AML-193 (cell line): ENCODE measurements at places on chromosomes 6 and 20.

- DNase-seq, result no peak
These were observed 74.9 kb downstream of the ZDHHC14 start for GRCh38 chr6:157455731-157456523.

- no peak for DNase-seq
These were observed 159.1 kb upstream of the PDE7B start for GRCh38 chr6:135692426-135692825.

DNA sequence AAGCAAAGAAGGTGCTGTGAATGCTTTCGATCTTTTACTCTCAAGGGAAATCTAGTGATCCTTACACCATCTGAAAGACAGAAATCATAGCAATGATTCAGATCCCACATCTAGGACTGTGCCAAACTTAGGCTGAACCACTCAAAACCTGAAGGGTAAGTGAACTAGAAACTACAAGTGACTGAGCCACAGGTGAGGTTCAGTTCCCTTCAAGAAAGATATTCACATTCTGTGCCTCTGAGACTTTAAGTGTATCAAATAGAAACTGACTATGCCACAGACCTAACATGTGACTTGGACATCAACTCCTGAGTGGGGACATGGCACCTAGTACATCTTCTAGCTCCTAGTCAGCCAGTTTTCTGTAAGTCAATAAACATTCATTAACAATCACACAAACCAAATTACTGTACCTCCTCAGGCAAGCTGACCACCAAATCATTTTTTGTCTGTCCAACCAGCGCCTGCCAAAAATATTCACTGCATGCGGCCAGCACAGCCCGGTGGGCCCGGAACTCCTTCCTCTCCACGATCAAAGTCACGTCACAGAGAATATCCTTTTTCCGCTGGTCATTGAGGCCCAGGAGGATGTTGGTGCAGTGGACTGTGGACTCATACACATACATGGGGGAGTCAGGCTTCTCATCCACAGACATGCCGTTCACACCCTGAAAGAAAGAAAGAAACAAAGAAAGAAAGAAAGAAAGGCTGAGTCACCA is 114.1 kb downstream of the GJA10 start:
- DNase-seq, result no peak

GRCh38 chr6:97876711-97877110 is 593.7 kb upstream of the MMS22L start:
- DNase-seq, result no peak

DNA sequence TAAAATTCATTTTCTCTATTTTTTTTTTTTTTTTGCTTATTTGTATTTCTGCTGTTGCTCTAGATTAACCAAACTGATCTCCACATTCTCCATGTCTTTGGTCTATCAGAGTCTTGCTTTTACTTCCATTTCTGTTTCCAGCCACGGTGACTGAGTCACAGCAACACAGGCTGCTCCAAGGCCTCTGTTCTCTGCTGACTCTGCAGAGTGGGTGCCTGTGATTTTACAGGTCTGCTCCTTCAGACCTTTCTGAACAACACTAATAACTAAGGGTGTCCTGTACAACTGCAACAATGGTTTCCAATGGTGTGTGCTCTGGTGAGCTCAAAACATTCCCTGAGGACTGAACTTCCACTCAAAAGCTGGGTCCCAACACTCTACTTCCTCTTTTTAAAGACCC is 102.3 kb upstream of the BMP2 start:
- no peak for DNase-seq

GRCh38 chr6:128000363-128000762 is 99.5 kb upstream of the THEMIS start:
- no peak for DNase-seq

- no peak for DNase-seq
These were observed 284.2 kb downstream of the LRFN2 start for GRCh38 chr6:40302856-40303454.

- peak; percentile 71 for DNase-seq
These were observed 22.5 kb downstream of the HFE start for GRCh38 chr6:26109772-26110171.

DNA sequence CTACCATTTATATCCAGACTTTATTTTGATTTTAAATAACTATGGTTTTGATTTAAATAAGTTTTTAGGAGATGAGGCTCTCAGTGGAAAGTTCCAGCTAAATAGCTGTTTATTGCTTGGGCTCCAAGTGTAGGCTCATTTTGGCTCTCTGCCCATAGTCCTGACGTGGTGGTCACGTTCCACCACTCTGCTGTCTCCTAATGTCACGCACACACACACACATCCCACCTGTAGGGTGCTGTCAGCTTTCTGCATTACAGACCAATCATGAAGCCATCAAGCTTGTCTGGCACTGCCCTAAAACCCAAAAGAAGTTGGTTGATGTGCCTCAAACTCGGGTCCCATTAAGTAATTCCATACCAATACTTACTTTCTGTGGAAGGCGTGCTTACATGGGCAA is 45.4 kb downstream of the PANK2 start:
- DNase-seq, result no peak

GRCh38 chr20:54320148-54320607 is 112.3 kb downstream of the PFDN4 start:
- DNase-seq, result no peak

DNA sequence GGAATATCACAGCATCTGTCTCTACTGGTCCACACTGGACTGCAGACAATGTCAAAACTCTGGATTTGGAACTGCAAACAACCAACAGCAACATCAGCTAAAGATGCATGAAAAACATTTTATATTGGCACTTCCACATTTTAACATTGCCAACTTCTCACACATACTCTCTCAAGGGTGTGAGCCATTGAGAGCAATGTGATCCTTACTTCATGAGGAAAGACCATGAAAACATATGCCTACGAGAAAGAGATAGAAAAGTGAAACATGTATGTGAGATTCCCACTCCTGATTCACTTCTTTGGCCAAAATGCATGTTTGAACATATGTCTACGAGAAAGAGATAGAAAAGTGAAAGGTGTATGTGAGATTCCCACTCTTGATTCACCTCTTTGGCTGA is 99.4 kb downstream of the COL12A1 start:
- DNase-seq, result no peak

- DNase-seq, result peak; percentile 14
These were observed 11.6 kb upstream of the CALHM6 start for GRCh38 chr6:116449565-116449964.

GRCh38 chr6:49463612-49463967 is 420 bp downstream of the CENPQ start:
- no peak for DNase-seq

DNA sequence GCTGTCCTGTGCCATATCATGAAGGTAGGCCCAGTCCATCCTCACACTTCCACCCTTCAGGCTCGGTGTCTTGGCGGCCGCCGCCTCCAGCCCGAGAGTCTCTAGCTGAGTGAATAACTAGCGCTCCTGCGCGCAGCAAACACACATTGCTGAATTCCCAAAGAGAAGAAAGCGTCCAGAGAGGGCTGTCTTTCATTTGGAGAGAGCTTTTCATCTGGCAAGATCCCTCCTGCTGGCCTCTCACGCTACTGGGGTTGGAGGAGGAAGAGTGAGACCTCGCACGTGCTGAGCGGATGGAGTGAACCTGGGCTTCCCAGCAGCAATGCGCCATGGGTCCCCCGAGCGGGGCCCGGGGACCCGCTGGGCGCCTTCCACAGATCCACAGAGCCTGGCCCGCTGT is 73.2 kb downstream of the NCR2 start:
- no peak for DNase-seq

- no peak for DNase-seq
These were observed 46.3 kb upstream of the NHSL1 start for GRCh38 chr6:138545621-138545980.

GRCh38 chr20:48826883-48827771 is 672 bp downstream of the PREX1 start:
- no peak for DNase-seq

GRCh38 chr6:36596356-36596755 is 2.2 kb downstream of the SRSF3 start:
- DNase-seq, result no peak

GRCh38 chr6:13760307-13761304 is 49.0 kb upstream of the RANBP9 start:
- DNase-seq, result no peak

DNA sequence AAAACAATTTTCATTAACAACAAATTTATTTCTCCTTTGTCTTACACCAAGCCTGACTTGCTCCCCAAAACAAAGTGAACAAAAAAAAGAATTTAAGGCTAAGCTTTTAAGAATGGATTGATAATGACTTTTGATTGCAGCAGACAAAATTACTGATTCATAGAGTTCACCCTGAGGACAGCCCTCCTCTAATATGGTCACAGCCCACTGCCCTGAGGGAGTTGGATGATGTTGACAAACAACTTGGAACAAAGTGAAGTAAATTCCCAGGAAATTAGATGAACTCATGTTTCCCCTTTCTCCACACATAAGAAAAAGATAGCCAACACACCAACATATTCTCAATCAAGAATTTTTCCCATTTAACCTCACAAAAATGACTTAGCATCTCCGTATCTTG is 7.7 kb upstream of the ISM1 start:
- no peak for DNase-seq

- DNase-seq, result no peak
These were observed 29.3 kb downstream of the HSF2 start for GRCh38 chr6:122428781-122429180.

- DNase-seq, result no peak
These were observed 100.5 kb downstream of the ERMARD start for GRCh38 chr6:169851641-169852503.

DNA sequence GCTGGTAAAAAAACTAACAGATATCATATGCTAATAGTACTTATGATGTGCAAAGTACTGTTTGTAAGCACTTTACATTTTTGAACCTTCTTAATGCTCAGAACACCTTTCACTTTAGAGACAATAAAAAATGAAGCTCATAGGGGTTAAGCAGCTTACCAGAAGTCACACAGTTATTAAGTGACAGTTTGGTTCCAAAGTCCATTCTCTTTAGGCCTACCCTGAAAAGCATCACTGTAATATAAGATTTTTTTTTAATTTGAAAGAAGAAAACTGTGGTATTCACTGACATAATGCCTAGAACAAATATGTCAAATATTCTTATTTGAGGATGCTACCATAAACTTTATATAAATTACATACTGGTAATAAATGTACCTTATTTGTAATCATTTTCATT is 127.6 kb upstream of the RUNX2 start:
- DNase-seq, result no peak

- DNase-seq, result no peak
These were observed 152.4 kb downstream of the SOBP start for GRCh38 chr6:107642095-107642860.

DNA sequence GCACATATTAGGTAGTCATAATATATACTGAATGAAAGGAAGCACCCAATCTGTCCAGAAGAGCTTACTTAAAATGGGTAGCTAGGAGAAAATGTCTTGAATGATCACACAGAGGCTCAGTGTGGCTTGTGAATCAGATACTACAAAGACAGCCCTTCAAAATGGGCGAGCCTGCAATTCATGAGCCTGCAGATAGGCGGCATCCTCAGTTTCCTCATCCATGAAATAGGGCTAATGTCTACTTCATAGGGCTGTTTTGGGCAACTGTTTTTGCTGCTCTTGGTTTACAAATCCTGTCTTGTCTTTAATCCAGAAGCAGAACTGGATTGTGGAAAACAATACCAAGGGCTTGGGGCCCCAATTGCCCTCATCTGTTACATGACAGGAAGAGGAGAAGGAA is 129.3 kb upstream of the KCNK16 start:
- no peak for DNase-seq

GRCh38 chr6:53189554-53189953 is 40.9 kb upstream of the GCM1 start:
- DNase-seq, result no peak

DNA sequence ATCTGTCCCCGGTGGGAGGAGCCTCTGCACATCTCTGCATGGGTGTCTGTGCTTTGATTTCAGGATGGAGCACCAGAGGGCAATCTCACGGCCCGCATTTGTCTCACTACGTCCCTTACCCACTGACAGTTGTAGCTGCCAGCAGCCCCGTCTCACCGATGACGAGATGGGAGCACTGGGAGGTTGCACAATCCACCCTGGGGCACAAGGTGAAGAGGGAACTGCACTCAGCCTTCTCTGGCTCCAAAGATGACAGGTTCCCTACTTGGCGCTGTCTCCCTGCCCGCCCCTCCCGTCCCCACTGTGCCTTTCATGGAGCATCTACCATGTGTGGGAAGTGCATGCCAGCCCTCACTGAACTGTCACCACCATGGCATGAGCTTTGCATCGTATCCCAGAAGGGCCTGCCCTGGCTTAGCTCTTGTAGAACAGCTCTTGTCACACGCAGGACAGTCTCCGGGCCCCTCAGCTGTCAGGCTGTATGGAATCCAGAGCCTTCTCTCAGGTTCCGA is 99.9 kb upstream of the PMEPA1 start:
- DNase-seq, result no peak

- no peak for DNase-seq
These were observed 704.8 kb upstream of the SLC35B3 start for GRCh38 chr6:9140172-9140571.

- DNase-seq, result no peak
These were observed 79.3 kb downstream of the CAP2 start for GRCh38 chr6:17472653-17473183.

DNA sequence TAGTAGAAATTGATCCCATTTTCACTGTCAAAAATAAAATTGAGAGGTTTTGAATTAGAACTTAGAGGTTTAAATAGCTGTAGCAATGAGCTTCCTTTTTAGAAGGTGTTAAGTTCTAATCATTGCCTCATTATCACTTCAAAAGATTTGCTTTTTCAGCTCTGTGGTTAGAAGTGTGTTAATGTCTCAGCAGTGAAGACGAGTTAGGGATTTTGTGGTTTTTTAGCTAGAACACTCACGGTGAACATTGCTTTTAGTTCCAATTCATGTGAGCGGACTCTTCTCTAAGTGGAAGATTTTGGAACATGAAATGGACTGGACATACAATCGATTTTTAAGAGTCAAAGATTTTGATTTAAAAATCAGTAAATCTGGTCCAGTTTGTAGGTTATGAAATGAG is 12.7 kb upstream of the IFNGR1 start:
- no peak for DNase-seq

- no peak for DNase-seq
These were observed 2.5 kb upstream of the HEY2 start for GRCh38 chr6:125746731-125747588.

GRCh38 chr20:7974785-7975435 is 34.7 kb upstream of the HAO1 start:
- no peak for DNase-seq

DNA sequence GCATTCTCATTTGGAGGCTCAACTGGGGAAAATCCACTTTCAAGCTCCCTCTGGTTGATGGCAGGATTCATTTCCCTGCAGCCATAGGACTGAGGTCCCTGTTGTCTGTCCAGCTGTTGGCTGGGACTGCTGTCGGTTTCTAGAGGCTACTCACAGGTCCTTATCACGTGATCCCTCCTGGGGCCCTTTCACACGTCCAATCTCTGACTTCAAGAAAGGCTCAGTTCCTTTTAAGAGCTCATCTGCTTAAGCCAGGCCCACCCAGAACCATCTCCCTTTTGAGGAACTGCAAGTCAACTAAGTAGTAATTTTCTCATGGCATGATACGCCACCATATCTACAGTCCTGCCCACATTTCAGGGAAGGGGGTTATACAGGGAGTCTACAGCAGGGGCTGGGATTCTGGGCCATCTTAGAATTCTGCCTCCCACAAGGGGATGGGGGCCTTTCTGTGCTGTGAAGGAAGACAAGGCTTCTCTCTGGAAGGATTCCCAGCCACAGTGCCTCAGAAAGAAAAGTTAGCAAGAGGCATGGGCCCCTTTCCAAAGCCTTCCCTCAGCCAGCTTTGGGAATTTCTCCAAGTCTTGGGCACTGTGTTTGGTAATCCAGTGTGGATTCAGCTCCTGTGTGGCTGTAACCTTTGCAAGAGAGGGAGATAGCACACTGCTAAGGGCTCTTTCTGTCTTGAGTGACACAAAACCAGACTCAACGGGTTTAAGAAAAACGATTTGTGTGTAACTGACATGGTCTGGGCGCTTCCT is 66.4 kb downstream of the CTCFL start:
- DNase-seq, result no peak
